NCI-H524 (cell line): ENCODE measurements at places on chromosomes 11 and 22.

DNA sequence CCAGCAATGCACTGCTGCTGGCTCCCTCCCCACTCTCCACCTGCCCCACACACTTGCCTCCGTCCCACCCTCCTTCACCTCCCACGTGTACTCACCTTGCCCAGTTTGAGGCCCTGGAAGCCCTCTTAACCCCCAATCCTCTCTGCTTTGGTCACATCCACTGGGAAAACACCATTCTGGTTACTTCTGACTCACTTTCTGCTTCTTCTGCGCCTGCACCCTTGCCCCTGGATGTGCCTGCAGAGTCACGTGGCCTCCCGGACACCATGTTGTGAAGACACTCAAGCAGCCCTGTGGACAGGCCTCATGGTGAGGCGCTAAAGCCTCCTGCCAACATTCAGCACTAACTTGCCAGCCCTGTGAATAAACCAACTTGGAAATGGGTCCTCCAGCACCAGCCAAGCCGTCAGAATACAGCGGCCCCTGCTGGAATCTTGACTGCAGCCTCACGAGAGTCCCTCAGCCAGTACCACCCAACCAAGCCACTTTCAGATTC, 2.6 kb upstream of the NAALADL1 start:
- DNase-seq, result no peak

DNA sequence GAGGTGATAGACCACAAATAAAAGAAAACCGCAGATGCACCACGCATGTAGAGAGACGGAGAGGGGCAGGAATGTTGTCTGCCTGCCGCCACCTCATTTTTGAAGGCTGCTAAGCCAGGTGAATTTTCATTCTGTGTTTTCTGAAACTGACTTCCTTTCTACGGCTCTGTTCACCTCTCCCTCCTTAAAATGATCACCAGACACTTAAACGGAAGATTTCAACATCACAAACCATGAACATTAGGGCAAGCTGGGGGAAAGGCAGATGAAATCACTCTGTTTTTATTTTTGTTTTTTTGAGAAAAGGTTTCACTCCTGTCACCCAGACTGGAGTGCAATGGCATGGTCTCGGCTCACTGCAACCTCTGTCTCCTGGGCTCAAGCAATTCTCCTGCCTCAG, 232.4 kb downstream of the MIAT start:
- DNase-seq, result no peak

DNA sequence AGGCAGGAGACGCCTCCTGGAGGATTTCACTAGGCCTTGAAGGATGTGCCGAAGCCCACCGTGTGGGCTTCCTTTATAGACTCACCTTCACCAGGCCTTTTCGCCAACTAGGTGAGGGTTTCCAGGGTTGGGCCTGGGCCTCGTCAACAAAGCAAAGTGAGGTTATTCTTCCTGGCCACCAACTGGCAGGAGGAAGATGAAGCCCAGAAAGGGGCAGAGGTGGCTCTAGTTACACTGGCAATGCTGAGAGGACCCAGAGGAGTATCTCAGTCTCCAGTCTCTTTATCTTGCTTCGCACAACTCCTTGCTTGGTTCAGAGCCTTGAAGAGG, 404 bp upstream of the RELT start:
- no peak for DNase-seq

DNA sequence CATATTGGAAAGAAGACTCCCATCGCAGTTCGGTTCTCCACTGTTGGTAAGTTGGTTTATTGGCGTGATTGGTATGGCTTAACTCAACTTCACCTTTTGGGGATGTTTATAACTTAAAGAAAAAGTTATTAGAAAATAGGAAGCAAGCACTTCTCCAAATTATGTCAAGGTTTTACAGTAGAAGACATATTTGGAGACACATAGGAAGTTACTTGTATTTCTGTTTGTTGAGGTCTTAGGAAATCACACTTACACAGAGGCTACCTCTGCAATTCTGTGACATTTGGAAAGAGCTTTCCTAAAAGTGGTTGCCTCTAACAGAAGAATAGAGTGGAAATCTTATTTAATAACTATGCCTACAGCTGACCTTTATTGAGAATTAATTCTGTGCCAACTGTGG, 12.3 kb downstream of the CAT start:
- DNase-seq, result no peak

- no peak for DNase-seq
Measured at GRCh38 chr22:19405652-19406051, 25.9 kb downstream of the HIRA start.

- no peak for DNase-seq
Measured at GRCh38 chr22:30243661-30244060, 2.9 kb downstream of the LIF start.

- no peak for DNase-seq
Measured at GRCh38 chr11:67581469-67581868, 2.1 kb upstream of the GSTP1 start.

- no peak for DNase-seq
Measured at GRCh38 chr11:106309070-106309684, 231.7 kb downstream of the AASDHPPT start.

DNA sequence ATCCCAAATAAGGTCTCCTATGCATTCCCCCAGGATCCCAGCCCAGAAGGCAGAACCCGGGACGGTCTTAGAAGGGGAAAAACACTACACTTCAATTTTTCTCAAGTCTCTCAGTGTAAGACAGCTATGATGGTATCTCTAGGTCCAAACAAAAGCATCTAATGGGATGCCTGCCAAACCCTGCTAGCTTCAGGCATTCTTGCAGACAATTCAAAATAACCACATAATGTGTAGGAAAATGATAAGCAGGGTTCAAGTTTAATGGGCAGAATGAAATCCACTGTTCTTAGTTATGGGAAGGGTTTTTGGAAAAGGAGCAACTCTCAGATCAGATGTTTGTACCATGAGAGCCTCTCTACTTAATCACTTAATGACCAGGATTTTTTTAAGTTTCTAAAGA, 119.8 kb upstream of the ANO1 start:
- DNase-seq, result no peak

GRCh38 chr11:66221726-66222236, 46.7 kb upstream of the RAB1B start:
- no peak for DNase-seq
